ENCODE measurements at places on chromosomes 11 and 22. TPM values are rescaled to one million over a fixed set of nuclear protein-coding genes. Genes with fewer than 3 reads are reported as not detected.

ATG2A gene
- 22.8 TPM for total RNA-seq

CCDC87 gene
- 0.89 TPM for total RNA-seq

PHLDB1 gene
- 10.1 TPM for total RNA-seq

AGBL2 gene
- total RNA-seq: 1.8 TPM

BUD13 gene
- 10.9 TPM for total RNA-seq

RFPL3 gene
- not detected for total RNA-seq

SOX10 gene
- total RNA-seq: not detected

ZC3H12C gene
- total RNA-seq: 3.5 TPM

SLC22A9 gene
- not detected for total RNA-seq

HEPHL1 gene
- not detected for total RNA-seq

VPS37C gene
- total RNA-seq: 17.7 TPM

LYVE1 gene
- total RNA-seq: not detected

DEFB131B gene
- total RNA-seq: not detected

PTGDR2 gene
- not detected for total RNA-seq

MISFA gene
- 2.0 TPM for total RNA-seq

BIK gene
- 1.0 TPM for total RNA-seq

CARD16 gene
- total RNA-seq: not detected

GP1BB gene
- total RNA-seq: not detected

MS4A12 gene
- not detected for total RNA-seq

TTC36 gene
- 0.16 TPM for total RNA-seq

ZNF143 gene
- 12.1 TPM for total RNA-seq

MMP12 gene
- 0.02 TPM for total RNA-seq

Measured in A549 treated with CpdA at 1 μM for 4 hours (cell line).